ENCODE measurements at places on chromosomes 6 and 20.

- H3K4me1 ChIP-seq = no peaks in the 10 kb centered on the region
- peaks cover 46% of the 10 kb centered on the region for H3K36me3 ChIP-seq
- H3K27me3 ChIP-seq = no peaks in the 10 kb centered on the region
- no peak for DNase-seq
Observed at GRCh38 chr6:38150681-38151296, 331.3 kb downstream of the ZFAND3 start.

DNA sequence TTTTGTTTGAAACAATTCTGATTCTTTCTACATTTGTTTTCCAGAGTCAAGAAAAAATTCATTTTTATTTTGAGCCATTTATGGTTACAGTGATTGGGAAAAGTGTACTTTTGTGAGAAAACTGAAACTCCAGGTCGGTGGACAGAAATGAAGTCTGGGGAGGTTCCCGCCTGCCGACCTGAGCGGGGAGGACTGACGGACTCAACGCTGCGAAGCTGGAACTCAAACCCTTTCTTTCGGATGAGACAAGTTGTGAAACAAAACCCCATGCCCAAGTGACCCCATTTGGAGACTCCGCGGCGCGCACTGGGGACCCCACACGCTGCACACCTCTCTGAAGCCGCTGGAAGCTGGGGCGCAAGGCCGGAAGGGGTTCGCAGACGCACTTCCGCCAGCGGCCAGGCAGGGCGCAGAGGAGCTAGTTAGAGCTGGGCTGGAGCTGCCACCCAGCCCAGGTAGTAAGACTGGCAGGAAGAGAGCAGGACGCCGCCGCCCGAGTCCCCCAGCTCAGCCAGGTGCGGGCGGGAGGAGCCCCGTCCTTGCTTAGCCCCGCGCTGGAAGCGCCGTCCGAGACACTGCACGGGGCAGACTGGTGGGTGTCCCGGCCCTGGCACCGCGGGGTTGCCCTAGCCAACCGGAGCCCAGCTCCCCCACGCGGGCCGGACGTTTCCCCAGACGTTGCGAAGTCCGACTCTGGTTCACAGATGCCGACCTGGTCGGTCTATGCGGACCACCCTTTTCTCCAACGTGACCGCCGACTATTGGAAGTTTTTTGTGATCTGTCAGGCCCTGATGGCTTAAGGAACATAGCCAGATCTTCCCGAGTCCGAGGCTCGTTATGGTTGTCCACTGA lies 19.8 kb upstream of the ZSCAN16 start:
- peak; percentile 80 for DNase-seq
- H3K4me3 ChIP-seq = peak overlapping the region; percentile 94
- peaks cover 2% of the 10 kb centered on the region for H3K36me3 ChIP-seq
- H3K27me3 ChIP-seq = peaks cover 6% of the 10 kb centered on the region
- H3K4me1 ChIP-seq = peaks cover 10% of the 10 kb centered on the region

GRCh38 chr6:53240761-53241160 lies 92.1 kb upstream of the GCM1 start:
- peaks cover 100% of the 10 kb centered on the region for H3K4me1 ChIP-seq
- H3K4me3 ChIP-seq = peak overlapping the region; percentile 52
- H3K36me3 ChIP-seq = peaks cover 26% of the 10 kb centered on the region
- no peak for DNase-seq
- no peaks in the 10 kb centered on the region for H3K27me3 ChIP-seq

DNA sequence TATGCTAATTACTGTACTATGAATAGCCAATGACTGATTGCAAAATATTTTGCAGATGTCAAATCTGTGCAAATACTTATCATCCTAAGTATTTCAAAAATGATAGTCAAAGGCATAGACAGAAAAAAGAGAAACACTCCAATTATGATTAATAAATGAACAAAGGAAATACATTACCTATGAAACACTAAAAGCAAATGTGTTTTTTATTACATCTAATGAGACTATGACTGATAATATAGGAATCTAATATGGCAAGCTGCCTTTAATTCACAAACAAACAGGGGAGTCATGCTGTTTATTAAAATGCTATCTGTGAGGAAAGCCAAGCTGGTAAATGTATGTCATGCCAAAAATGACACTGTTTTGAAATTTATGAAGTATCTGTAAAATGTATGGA lies 713.2 kb upstream of the NRSN1 start:
- H3K27me3 ChIP-seq = no peaks in the 10 kb centered on the region
- no peaks in the 10 kb centered on the region for H3K4me1 ChIP-seq
- no peaks in the 10 kb centered on the region for H3K36me3 ChIP-seq
- H3K4me3 ChIP-seq = no peak overlapping the region
- no peak for DNase-seq

- no peaks in the 10 kb centered on the region for H3K36me3 ChIP-seq
- no peaks in the 10 kb centered on the region for H3K4me1 ChIP-seq
- DNase-seq = no peak
- H3K27ac ChIP-seq = no peak overlapping the region
- no peaks in the 10 kb centered on the region for H3K27me3 ChIP-seq
- H3K4me3 ChIP-seq = no peak overlapping the region
Observed at GRCh38 chr6:19669206-19669605, 168.0 kb upstream of the ID4 start.

DNA sequence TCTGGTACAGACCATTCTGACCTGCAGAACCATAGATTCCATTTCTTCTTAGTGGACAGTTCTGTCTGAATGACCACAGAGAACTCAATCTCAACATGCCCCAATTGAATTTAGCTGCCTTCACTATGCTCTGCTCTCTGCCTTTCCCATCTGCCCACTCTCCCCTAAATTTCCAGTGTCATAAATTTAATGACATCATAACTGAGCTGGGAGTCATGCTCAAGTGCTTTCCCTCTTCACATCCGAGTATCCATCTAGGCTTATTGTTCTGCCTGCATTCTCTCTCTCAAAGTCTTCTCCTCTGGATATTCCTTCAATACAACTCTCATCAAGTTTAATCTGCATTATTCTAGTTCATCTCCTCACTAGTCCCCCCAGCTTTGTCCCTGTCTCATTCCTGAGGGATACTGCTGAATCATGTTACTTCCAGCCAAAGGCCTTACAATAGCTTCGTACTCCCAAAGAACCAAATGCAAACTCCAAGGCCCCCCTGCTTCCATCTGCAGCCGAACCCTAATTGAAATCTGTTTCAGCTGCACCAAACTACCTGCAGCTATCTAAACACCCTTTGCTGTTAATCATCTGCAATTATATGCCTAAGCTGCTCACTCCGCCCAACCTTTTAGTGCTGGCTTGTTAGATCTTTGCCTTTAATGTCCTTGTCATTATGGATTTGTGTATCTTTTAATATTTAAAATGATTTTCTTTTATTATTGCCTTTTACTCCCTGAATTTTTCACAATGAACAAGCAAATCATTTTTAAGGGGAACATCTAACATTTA lies 46.1 kb downstream of the SLC35B3 start:
- no peak for DNase-seq
- no peak overlapping the region for H3K27ac ChIP-seq
- no peak overlapping the region for H3K4me3 ChIP-seq
- no peaks in the 10 kb centered on the region for H3K27me3 ChIP-seq
- H3K36me3 ChIP-seq = no peaks in the 10 kb centered on the region
- peaks cover 6% of the 10 kb centered on the region for H3K4me1 ChIP-seq

GRCh38 chr6:163165922-163166321 lies 248.6 kb upstream of the QKI start:
- H3K27me3 ChIP-seq = peaks cover 2% of the 10 kb centered on the region
- H3K4me1 ChIP-seq = no peaks in the 10 kb centered on the region
- H3K27ac ChIP-seq = no peak overlapping the region
- H3K4me3 ChIP-seq = no peak overlapping the region
- DNase-seq = no peak
- no peaks in the 10 kb centered on the region for H3K36me3 ChIP-seq

DNA sequence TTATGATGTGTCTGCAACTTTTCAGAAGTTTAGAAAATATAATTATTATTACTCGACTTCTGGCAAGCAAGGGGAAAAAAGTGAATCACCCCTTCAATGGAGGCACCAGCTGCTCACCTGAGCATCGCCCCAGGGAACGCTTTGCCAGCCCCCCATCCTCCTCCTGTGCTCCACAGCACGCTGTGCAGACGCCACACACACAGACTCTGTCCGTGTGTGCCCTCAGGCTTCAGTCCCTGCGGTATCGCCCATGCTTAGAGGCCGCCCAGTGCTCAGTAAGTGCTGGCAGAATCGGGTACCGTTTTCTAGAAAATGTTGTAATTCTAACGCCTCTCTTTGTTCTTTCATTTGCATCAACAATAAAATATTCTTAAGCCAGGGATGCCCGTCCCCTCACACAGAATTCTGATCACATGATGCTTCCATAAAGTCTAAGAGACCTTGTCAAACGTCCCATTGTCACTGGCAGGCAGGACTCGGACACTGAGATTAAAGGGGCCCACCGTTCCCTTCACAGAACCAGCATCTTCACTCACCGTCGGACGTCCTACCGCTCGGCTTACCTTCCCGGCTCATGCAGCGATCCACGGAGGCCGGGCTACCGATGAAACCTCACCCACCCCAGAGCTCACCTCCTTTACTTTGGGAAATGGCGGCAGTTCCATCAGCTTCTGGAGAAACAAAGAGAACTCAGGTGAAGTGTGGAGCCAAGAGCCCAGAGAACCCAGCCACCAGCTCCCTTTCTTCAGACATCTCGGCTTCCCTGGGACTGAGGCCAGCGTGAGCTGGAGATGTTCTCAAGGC lies 105.5 kb downstream of the DLL1 start:
- H3K27ac ChIP-seq = no peak overlapping the region
- peaks cover 2% of the 10 kb centered on the region for H3K27me3 ChIP-seq
- no peaks in the 10 kb centered on the region for H3K4me1 ChIP-seq
- H3K36me3 ChIP-seq = no peaks in the 10 kb centered on the region

GRCh38 chr6:125296471-125296870 lies 5.3 kb downstream of the HDDC2 start:
- H3K4me1 ChIP-seq = peaks cover 30% of the 10 kb centered on the region
- no peak overlapping the region for H3K27ac ChIP-seq
- H3K27me3 ChIP-seq = no peaks in the 10 kb centered on the region
- H3K36me3 ChIP-seq = peaks cover 83% of the 10 kb centered on the region
- no peak overlapping the region for H3K4me3 ChIP-seq
- no peak for DNase-seq

DNA sequence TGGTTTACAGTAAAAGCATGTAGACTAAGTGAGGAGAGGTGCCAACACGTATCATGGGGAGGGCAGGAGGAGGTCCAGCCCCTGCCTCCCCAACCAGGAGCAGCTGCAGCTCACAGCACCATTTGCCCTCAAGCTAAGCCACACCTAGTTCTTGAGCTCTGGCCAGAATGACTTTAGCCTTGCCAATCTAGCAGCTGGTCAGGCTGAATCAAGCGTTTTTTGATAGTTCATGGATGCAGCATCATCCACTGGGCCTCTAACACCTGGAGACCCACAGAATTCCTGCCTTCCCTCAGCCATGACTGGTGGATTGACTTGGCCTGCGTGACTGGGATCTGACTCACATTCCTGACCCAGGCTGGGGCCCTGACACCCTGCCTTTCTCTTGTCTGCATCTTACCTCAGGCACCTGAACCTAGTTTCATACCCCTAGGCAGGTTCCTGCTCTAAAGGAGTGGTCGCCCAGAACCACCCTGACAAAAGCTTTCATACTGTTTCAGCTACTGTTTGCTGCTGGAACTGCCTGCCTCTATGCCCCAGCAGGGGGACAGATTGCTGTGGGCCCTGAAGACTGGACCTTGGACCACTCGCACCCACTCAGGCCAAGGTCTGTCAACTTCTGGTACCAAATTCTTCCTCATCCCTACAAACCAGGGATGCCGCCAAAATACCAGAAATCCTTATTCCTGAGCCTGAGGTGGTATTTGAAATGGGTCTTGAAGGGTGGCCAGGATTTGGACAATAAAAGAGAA lies 122.3 kb downstream of the QRSL1 start:
- no peak for DNase-seq
- no peak overlapping the region for H3K4me3 ChIP-seq
- no peak overlapping the region for H3K27ac ChIP-seq
- peaks cover 13% of the 10 kb centered on the region for H3K4me1 ChIP-seq

DNA sequence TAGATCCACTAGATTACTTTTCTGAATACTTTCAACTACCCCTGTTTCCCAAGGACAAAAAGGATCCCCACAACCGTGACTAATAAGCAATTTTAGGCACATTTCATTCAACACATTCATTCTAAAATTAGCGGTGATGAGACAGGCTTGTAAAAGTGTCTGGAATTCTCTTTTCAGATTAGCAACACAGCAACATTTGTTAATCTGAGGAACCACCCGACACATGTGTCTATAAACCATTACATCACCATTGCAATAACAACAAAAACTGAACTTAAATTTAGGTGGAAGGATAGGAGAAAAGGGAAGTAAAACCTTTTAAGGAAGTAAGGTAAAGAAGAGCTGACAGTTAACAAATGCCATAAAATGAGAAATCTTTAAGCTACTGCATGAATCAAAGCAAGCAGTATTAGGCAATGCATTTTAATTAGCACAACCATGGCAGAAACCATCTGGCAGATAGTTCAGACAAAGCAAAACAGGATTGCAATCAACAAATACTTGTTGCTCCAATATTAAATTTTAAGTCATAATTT lies 49.1 kb downstream of the MAP3K7 start:
- H3K4me1 ChIP-seq = peaks cover 25% of the 10 kb centered on the region
- no peaks in the 10 kb centered on the region for H3K27me3 ChIP-seq
- peak overlapping the region; percentile 0 for H3K4me3 ChIP-seq
- DNase-seq = no peak

- peaks cover 6% of the 10 kb centered on the region for H3K36me3 ChIP-seq
- peak; percentile 61 for DNase-seq
- H3K27ac ChIP-seq = no peak overlapping the region
- H3K27me3 ChIP-seq = no peaks in the 10 kb centered on the region
- no peak overlapping the region for H3K4me3 ChIP-seq
Observed at GRCh38 chr6:148947621-148948444, 201.0 kb downstream of the UST start.

- H3K27me3 ChIP-seq = peaks cover 2% of the 10 kb centered on the region
- no peak for DNase-seq
- no peaks in the 10 kb centered on the region for H3K4me1 ChIP-seq
- H3K27ac ChIP-seq = no peak overlapping the region
- H3K36me3 ChIP-seq = no peaks in the 10 kb centered on the region
Observed at GRCh38 chr20:57108742-57109570, 157.5 kb downstream of the BMP7 start.

GRCh38 chr6:154236646-154237301 lies 119.8 kb downstream of the IPCEF1 start:
- no peak overlapping the region for H3K4me3 ChIP-seq
- no peaks in the 10 kb centered on the region for H3K36me3 ChIP-seq
- DNase-seq = no peak
- H3K27ac ChIP-seq = no peak overlapping the region
- H3K4me1 ChIP-seq = peaks cover 7% of the 10 kb centered on the region
- H3K27me3 ChIP-seq = no peaks in the 10 kb centered on the region

GRCh38 chr6:154350293-154350692 lies 6.3 kb downstream of the IPCEF1 start:
- no peak for DNase-seq
- H3K27me3 ChIP-seq = peaks cover 2% of the 10 kb centered on the region
- H3K27ac ChIP-seq = no peak overlapping the region

DNA sequence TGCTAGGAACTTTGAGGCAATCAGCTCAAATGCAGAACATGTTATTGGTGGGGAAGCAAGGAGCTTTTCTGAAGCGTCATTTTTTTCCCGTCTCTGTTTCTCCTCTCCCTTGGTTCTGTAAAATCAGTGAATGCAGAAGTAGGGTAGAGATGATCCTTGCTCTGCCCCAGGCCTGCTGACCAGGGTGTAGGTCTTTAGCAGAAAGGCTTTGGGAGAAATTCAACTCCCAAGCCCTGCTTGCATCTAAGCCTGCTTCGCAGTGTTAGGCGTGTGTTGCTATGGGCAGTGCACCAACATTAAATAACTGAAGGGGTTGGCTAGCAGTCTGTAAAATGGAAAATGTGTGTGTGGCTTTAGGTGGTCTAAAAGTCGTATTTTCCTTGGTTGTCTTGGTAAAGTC lies 45.9 kb downstream of the SASH1 start:
- H3K36me3 ChIP-seq = no peaks in the 10 kb centered on the region
- H3K27me3 ChIP-seq = peaks cover 1% of the 10 kb centered on the region
- no peak overlapping the region for H3K27ac ChIP-seq
- DNase-seq = no peak
- H3K4me1 ChIP-seq = no peaks in the 10 kb centered on the region
- no peak overlapping the region for H3K4me3 ChIP-seq

Measured in activated B cell treated with CpG ODN at 0.5 μM for 24 hours (primary cell).